ENCODE measurements at places on chromosomes 11 and 22.
A peak's percentile ranks its signal among the peaks of the same experiment; 100 is the strongest.

- DNase-seq: peak; percentile 67
Measured at GRCh38 chr22:19291580-19292457, at the start of gene CLTCL1. CLTCL1 (minus strand) TSS chr22:19291719; CDS start chr22:19291641, 78 bp downstream.

GRCh38 chr11:112727341-112727841 is 233.8 kb upstream of the NCAM1 start:
- DNase-seq: no peak

DNA sequence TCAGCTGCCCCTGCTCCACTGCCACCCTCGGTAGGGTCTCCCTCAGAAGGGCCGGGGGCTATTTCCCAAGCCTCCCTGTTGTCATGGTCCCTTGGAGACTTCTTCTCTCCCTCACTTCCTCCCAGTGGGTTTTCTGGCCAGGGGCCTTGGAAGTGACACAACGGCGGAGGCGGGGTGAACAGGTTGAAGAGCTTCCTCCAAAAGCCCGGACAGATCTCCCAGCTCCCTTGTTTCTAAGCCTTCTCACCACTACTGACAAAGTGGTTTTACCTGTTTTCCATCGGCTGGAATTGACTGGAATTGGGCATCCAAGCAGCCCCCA is 14.5 kb downstream of the MYH9 start:
- no peak for DNase-seq

DNA sequence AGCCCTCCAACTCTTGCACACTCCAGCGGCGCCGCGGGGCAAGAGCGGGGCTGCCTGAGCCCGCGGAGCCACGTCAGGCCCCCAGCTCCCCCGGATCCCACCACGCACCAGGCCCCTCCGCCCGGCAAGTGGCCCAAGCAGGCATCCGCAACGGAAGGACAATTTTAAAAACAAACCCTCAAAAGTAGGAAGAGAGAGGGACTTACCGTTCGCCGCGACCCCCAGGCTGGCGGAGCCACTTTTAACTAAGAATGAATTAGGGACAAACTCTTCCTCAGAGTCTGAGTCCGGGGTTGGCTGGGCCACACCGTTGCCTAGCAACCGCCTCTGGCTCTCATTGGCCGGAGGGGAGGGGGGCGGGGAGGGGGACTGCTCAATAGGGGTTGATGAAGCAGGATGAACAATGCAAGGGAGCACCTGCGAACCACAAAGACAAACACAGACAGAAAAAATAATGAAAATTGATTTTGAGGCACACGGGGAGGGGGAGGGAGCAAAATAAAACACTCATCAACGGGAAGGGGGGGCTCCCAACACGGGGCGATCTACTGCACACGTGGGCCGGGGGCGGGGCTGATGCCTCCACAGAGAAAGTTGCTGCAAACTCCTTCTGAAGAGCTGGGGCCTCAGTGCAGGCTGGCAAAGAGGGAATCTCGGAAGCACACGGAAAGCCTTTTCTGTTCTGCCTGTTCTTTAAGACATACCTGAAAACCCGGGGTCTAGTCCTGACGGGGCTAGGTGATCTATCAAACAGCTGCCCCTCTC is 387.5 kb upstream of the NARS2 start:
- no peak for DNase-seq

GRCh38 chr22:22348127-22348814 is 103.7 kb downstream of the VPREB1 start:
- DNase-seq: no peak

DNA sequence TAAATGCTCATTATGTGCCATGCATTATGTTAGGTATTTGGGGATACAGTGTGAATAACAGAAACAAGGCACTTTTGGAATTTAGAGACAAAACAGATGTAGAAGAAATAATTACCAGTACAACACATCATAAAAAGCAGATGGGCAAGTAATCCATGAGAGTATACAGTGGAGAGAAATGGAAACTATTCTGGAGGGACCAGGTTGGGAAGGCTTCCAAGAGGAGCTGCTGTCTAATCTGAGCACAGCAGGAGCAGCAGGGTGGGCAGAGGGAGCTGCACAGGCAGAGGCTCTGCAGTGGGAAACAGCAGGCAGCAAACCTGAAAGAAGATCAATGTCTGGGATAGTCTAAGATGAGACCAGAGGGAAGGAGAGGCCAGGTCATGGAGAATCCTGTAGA is 268.7 kb upstream of the CCDC90B start:
- no peak for DNase-seq

GRCh38 chr11:2366733-2367132 is 10.4 kb upstream of the CD81 start:
- DNase-seq: no peak

DNA sequence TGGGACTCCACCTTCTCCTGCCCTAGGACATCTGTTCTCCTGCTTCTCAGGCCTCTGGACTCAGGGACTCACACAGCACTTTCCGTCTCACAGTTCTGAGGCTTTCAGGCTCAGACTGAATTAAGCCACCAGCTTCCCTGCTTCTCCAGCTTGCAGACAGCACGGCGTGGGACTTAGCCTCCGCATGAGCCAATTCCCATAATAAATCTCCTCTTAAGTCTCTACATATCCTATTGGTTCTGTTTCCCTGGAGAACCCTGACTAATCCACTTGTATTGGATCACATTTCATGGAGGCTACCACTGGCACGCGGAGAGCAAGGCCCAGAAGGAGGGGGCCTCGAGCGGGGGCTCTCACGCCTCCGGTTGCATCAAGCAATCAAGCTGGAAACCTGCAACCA is 1313.6 kb downstream of the TBC1D22A start:
- DNase-seq: no peak
